ENCODE measurements at places on chromosomes 1 and 21.

DNA sequence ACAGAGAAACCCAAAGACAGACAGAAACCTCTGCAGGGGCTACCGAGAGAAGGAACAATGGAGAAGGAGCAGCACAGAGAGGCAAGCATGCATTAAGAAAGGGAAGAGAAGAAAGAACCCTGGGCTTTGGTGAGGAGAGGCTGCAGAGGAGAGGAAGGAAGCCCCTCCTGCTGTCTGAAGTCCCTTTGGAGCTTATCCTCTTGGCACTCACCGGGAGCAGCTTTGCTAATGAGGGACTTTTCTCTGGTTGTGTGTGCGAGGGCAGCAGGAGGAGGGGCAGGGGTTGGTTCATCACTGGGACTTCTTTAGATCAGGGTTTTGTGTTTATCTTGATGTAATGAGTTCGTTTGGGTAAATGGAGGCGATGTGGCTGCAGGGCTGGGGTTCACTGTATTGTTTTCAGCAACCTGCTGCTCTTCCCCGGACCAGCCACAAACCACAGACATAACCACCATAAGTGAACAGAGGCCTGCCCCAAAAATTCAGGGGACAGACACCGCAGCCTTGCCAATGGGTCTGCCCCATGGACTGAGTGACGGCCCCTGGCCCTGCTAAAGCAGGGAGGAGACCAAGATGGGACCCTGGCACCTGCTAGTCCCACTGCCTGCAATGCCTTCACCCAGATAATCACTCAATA lies 100.6 kb downstream of the KCND3 start:
- no peak for DNase-seq

DNA sequence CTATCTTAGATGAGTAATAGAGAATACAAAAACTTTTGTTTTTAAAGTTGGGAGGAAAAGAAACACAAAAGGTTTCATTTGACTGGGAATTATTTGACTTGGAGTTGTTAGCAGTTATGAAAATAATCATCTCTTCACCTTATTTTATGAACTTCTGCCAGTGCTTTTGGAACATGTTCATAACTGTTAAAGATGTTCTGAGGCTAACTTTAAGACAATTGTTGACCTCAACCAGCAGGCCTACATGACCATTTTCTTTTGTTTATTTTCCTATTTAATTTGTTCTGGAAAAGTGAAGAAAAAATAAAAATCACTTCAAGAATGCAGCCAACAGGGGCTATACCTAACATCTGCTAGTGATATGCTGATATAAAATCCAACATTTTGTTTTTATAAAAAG lies 37.4 kb downstream of the JAM2 start:
- DNase-seq = no peak

- DNase-seq = peak; percentile 81
Measured at GRCh38 chr1:211258310-211258755, 833 bp upstream of the RCOR3 start.

- DNase-seq = no peak
Measured at GRCh38 chr1:109618661-109619575, 498 bp downstream of the GNAT2 start.

Measured in hematopoietic multipotent progenitor cell treated with erythropoietin and hydrocortisone succinate and interleukin-3 and kit ligand, for 17 days (in vitro differentiated cells).